ENCODE measurements at places on chromosomes 5 and 9. TPM values are rescaled to one million over a fixed set of nuclear protein-coding genes. Genes with fewer than 3 reads are reported as not detected.

The ROPN1L gene
- 2.2 TPM for total RNA-seq

The ERBIN gene
- total RNA-seq = 20.8 TPM

The TXNDC8 gene
- total RNA-seq = not detected

The OR1Q1 gene
- total RNA-seq = not detected

The EPB41L4B gene
- total RNA-seq = 9.5 TPM

The MAMDC2 gene
- 0.25 TPM for total RNA-seq

The NRARP gene
- 5.9 TPM for total RNA-seq

The LVRN gene
- not detected for total RNA-seq

The SV2C gene
- total RNA-seq = not detected

The QRFP gene
- total RNA-seq = not detected

The PCDHB2 gene
- 4.1 TPM for total RNA-seq

The GABRA6 gene
- not detected for total RNA-seq

The FBXW2 gene
- 40.3 TPM for total RNA-seq

All from A549 treated with CpdA at 1 μM for 4 hours (cell line).